ENCODE measurements at places on chromosomes 2 and 18.

GRCh38 chr2:1973636-1974035 is 229.3 kb upstream of the PXDN start:
- DNase-seq, result no peak

GRCh38 chr18:11518788-11519685 is 90.4 kb upstream of the SLC35G4 start:
- DNase-seq, result no peak

DNA sequence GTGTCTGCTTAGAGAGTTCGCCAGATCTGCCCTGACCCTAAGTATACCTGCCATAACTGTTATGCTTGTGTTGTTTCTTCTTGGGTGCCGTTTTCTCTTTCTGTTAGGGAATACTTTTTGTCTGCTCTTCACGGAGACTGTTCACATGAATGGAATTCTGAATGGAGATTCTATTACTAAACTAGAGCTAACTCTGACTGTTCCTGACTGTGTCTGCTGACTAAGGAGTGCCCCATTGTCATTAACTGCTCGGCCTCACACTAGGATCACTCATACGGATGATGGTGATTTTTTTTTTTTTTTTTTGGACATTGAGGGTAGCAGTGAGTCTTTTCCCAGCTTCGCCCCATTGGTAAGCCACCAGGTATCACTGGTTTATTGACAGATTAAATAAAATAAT is 104.8 kb upstream of the SLC8A1 start:
- no peak for DNase-seq

- DNase-seq, result no peak
Measured at GRCh38 chr18:11019295-11020105, 129.9 kb downstream of the PIEZO2 start.

- no peak for DNase-seq
Measured at GRCh38 chr2:45345331-45346234, 265.5 kb downstream of the SRBD1 start.

GRCh38 chr2:217953531-217953932 is 49.3 kb downstream of the TNS1 start:
- DNase-seq, result no peak

DNA sequence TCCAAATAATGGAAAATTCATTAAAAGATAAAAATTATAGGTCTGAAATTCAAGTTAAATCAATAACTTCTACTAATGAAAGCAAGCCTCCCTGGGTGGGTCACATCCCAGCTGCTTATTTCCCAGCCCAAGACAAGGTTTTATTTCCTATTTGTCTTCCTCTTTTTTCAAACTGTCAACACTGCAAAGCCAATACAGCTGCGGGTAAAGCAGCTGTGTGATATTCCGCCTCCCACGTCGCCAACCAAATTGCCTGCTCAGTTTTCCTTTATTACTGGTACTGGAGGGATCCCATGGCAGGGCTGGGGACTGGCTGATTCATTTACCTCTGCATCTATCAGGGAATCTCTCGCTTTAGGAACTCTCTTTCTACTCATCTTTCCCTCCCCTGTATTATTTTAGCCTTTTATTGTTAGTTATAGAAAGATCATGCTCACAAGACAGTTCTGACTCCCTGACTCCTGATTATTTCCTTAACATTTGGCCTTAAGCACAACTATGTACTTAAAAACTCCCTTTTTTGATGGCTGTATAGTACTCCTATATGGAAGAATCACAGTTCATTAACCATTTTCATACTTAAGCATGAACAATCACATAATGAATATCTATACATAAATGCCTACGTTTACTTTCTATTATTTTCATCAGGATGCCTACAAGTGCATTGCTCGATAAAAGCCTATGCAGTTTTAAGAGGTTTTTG is 253.1 kb downstream of the CDCA7 start:
- no peak for DNase-seq

DNA sequence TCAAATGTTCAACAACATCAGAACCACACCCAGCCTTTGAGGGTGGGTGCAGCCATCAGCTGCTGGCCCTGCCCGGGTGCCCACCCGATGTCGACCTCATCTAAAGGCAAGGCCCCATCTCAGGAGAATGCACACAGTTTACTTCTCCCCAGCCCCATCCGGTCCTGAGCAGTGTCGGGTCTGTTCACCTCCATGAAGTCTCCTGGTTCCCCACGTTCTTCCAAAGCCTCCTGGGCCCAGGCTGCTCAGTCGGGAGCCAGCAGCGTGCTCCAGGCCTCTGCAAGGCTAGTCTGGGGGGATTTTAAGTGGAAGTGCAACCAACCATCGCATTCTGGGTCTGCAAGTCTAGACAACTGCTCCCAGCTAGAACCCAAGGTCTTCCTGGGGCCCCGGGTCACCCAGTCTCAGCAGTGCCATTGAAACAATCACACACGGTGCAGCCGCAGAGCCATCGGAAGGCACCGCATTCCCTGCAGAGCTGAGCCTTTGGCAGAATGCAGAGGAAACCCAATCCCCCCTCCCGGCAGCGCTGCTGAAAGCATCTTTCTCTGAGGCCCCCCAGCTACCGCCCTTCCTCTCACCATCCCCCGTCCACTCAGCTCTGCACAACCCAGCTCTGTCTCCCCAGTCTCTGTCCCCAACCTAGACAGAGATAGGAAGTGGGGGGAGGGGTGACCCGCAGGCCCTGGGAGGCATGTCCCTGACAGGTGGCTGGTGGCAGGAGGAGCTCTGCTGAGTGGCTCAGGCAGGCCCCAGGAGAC is 8.5 kb downstream of the ESPNL start:
- no peak for DNase-seq

DNA sequence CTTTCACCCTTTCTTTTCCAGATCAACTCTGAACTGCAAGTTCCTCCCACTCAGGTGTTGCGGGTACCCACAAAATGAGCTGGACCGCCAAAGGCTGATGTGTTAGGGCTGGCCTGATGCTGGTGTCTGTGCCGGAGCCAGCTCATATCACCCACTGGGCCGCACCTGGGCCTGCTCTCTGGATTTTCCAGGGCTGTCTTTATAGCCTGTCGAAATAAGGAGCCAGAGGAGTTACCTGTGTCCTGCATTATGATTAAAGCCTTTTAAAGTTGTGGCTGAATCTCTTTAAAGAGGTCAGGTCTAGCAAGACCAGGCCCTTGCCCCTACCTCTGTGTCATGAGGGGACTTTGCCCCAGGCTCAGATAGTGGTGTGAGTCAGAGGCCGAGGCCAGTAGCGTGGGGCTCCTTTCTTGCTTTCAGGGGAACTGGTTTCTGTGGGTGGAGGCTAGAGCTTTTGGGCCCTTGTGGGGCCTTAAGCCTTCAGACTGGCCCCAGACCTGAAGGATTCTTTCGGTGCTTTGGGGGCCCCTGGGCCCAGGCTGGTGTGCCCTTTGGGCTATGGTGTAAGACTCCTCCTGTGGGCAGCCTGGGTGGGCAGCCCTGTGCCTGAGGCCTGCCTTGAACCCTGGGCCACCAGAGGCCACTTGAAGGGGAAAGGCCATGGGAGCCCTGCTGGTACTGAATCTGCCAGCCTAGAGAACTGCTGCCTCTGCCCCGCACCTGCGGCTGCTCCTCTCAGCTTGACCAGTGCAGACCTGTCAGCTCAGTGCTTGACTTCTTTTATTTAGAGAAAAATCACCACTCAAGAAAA is 21.3 kb downstream of the OTOF start:
- DNase-seq, result no peak

GRCh38 chr2:110105608-110106467 is 9.8 kb downstream of the MALL start:
- no peak for DNase-seq

GRCh38 chr2:70083344-70084156 is 3.7 kb upstream of the PCBP1 start:
- peak; percentile 43 for DNase-seq

- DNase-seq, result no peak
Measured at GRCh38 chr2:120886534-120887319, 151.1 kb downstream of the GLI2 start.

DNA sequence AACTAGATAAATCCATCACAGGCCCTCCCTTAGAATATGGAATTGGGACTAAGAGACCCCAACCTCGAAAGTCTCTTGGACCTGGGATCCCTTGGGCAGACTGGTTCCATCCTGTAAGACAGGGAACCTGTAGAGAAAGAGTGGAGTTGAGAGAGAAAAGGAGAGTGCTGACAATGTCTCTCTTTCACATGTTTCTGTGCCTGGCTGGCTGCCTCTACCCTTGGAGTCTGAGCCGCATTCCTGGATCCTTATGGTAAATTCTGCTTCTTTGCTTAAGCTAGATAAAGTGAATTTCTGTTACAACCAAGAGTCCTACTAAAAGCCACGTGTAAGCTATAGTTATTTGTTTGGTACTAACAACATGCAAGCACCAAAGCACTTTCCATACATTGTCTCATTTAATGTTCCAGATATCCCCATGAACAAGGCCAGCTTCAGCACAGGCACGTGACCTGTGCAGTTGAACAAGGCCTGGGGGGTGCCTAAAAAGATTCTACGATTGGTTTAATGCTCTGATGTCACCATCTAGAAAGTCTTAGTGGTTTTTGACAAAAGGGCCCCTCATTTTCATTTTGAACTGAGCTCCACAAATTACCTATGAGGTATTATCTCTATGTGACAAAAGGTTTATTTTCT is 2.1 kb upstream of the PUM2 start:
- DNase-seq, result no peak

- peak; percentile 73 for DNase-seq
Measured at GRCh38 chr2:127829845-127830246, 18.9 kb upstream of the WDR33 start.

GRCh38 chr2:70002241-70002899 is 40.9 kb upstream of the ASPRV1 start:
- no peak for DNase-seq

DNA sequence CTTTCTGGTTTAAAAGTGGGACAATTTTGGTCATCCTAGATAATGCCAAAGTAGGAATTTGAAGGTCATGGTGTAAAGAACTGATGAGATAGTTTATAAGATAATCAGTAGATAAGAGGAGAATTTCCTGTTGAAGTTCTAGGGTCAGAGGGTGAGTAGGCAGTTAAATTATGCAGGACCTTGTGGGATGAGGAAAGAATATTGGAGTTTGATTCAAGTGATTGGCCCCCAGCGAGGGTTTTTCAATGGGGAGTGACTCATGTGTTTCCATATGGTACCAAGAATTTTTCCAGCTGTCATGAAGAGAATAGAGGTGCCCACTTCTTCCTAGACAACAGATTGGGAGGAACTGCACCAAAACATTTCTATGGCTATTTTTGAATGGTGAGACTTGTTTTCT is 940.2 kb upstream of the ZEB2 start:
- DNase-seq, result no peak

DNA sequence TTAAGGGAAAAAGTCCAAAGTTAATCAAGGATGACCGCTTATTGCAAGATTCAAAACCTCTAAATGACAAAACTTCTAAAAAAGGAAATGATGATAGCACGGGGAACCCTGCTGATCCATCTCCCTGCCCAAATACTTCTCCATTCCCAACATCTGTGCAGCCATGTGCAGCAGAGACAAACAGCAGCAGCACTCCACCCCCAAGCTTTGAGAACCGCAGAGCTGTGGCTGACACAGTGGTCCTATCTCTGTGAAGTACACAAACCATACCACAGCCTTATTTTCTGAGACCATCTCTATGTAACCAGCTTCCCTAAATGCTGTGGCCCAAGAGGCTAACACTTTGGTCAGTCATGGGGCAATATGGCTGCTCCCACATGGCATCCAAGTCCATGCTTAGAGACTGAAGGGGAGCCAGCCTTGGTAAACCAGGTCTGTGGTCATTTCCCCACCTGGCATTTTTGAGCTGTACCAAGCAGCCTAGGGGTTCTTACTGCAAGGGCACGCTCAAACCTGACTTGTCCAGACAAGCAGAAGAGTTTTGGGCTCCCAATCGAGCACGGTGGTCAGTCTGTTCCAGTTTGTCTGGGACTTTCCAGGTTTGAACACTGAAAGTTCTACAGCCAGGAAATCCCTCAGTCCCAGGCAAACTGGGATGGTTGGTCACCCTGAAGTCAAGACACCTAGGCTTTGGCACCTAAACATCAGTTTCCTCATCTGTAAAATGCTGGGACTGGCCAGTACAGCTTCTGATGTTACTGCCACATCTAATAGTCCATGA is 17.1 kb upstream of the NFE2L2 start:
- DNase-seq, result no peak

GRCh38 chr2:28906376-28906775 is 11.9 kb downstream of the WDR43 start:
- no peak for DNase-seq

DNA sequence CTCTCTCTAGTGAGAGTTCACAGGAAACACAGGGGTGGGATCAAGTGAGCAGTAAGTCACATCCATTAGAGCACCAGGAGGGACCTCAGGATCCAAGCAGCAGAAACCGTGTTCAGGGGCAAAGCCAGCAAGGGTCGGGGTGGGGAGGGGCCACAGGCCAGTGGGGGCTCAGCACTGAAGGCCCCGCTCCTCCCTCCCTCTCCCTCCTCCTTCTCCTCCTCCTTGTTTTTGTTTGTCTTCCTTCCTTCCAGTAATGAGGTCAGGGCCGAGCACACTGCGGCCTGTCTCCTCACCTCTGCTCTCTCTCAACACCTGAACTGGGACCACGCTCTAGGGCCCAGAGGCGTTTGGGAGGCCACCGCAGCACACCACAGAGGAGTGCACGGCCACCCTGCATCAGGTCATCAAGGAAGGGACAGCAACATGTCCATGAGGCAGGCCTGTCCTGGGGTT is 20.9 kb downstream of the MTERF4 start:
- DNase-seq, result no peak

GRCh38 chr18:47150824-47151366 is 595 bp upstream of the HDHD2 start:
- no peak for DNase-seq

- no peak for DNase-seq
Measured at GRCh38 chr2:216810399-216811160, 49.3 kb downstream of the TNP1 start.

- DNase-seq, result no peak
Measured at GRCh38 chr2:177261116-177262060, 3.1 kb downstream of the NFE2L2 start.

DNA sequence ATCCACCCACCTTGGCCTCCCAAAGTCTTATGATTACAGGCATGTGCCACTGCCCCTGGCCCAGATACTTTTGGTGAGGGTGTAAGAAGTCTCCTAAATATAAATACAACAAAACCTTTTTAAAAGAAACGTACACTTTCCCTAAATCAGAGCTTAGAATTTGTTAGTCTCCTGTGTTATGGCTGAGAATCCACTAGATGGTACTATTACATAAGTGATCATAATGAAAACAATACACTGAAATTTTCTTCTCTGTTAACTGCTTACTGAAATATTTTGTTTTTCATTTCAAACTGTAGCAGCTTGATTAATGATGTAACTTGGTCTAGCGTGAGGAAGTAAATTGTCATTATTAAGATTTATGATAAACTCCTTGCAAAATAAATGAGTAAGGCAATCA is 74.8 kb upstream of the FAM98A start:
- no peak for DNase-seq

- no peak for DNase-seq
Measured at GRCh38 chr2:150528861-150529801, 41.7 kb upstream of the RND3 start.

- DNase-seq, result no peak
Measured at GRCh38 chr2:107776362-107776761, 50.3 kb upstream of the RGPD4 start.

- DNase-seq, result no peak
Measured at GRCh38 chr2:42959234-42960001, 167.0 kb upstream of the HAAO start.

GRCh38 chr2:72149556-72150156 is 2.0 kb upstream of the CYP26B1 start:
- no peak for DNase-seq

- no peak for DNase-seq
Measured at GRCh38 chr2:165895974-165896373, 57.6 kb downstream of the TTC21B start.
